ENCODE measurements at places on chromosomes 4 and X.

DNA sequence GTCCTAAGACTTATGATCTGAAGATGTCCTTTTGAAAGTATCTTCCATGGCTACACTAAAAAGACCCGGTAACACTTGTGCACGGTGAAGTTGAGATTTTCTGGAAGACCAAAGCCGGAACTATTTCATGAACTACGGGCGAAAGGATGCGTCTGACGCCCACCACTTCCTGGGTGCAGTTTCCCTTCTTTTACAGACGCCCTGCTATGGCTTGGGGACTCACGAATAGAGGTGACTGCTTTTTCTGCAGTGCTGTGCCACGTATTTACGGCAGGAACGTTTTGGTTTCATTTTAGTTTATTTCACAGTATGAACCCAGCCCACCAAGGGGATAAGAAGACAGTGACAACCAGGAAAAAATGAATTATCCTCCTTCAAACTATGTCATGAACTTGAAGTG lies 180.4 kb downstream of the AFAP1 start:
- DNase-seq, result peak; percentile 29

- no peak for DNase-seq
Measured at GRCh38 chr4:8329560-8329858, 60.0 kb downstream of the HTRA3 start.

DNA sequence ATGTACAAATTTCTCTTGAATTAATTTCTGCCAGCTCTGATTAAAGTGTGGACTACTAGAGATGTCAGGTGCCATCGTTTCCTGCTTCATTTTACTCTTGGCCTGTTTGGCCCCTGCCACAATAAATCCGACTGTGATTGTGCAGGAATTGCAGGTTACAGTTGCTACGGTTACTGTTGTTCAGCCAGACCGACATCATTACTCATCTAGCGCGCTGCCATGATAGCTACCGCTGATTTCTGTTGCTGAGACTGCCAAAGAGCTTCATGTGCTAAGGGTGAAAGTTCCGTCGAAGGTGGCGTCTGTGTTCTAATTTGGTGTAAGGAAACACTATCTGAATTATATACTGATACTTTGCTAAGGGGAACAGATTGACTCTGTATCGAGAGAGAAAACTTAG lies 22.1 kb downstream of the SLIT2 start:
- no peak for DNase-seq

- no peak for DNase-seq
Measured at GRCh38 chrX:33735182-33735581, 396.9 kb downstream of the FAM47A start.

DNA sequence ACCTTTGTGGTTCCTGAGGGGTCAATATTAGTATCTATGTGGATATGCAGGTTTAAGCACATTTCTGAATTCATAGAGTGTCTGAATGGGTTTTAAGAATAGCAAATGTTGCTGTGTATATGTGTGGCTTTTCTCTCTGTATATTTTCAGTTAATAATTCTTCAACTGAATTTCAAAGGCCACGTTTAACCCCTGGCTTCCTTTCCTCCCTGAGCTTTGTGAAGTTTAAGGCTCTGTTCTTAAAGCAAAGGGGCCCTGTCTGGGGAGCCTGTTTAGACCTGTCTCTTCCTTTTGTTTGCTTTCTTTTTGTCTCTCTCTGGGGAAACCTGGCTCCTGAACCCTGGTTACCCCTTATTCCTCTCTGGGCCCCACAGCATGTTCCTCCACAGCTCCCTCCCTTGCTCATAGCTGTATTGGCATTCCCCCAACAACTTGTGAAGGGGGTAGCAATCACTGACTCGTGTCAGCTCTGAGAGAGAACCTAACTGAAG lies 139.1 kb downstream of the COL4A6 start:
- no peak for DNase-seq

GRCh38 chr4:121656269-121656641 lies 40.5 kb downstream of the ANXA5 start:
- peak; percentile 49 for DNase-seq

DNA sequence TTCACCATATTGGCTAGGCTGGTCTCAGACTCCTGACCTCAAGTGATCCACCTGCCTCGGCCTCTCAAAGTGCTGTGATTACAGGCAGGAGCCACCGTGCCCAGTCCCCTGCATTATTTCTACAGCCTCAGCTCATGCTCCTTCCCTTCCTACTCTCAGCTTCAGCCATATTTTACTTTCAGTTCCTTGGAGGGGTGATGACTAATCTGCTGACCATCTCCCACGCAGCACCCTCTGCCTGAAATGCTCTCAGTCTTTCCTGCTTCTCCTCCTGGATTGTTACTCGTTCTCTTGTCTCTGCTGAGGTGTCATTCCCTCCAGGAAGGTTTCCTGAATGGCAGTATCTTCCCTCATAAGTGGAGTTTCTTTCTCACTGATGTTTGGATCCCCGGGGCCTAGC lies 63.3 kb downstream of the MOSPD2 start:
- peak; percentile 59 for DNase-seq

- DNase-seq, result no peak
Measured at GRCh38 chr4:186227221-186227620, at the start of gene KLKB1. Gene KLKB1, plus strand, starts transcription at chr4:186227507. Its CDS starts 689 bp downstream, at chr4:186228196.

DNA sequence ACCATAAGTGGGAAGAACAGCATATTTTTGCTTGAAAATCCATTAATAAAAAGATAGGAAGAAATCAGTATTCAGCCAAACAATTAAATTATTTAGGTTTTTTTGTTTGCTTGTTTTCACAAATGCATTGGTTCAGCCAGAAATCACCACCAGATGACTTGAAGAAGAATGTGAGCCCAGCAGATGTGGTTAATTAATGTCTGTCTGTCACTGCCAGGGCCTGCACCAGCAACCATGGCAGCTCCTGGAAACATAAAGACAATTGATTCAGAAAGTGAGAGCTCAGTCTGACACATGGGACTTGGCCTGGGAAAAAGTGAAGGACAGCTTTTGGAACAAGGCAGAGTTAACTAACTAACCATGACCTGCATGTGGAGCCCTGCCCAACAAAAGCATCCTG lies 74.0 kb downstream of the MAOB start:
- DNase-seq, result no peak

GRCh38 chr4:111263836-111264235 lies 641.0 kb upstream of the PITX2 start:
- no peak for DNase-seq

GRCh38 chr4:145960012-145960411 lies 21.4 kb upstream of the ZNF827 start:
- no peak for DNase-seq

DNA sequence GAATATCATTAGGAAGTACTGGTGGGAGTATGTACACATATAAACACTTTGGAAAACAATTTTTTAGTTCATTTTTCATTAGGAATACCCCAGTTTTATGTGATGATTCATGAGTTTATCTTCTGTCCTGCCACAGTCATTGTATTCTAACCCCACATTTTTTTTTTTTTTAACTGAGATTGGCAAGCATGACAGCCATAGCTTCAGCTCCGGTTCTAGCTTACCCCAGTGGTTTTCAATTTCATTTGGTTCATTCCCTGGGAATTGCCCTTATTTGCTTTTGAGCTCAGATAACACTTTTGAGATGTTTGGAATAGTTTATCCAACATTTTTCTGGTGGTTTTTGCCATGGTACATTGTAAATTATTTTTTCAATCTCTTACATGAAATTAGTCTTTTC lies 21.0 kb upstream of the FMR1 start:
- DNase-seq, result no peak

GRCh38 chr4:127634181-127634580 lies 1.4 kb downstream of the INTU start:
- no peak for DNase-seq

DNA sequence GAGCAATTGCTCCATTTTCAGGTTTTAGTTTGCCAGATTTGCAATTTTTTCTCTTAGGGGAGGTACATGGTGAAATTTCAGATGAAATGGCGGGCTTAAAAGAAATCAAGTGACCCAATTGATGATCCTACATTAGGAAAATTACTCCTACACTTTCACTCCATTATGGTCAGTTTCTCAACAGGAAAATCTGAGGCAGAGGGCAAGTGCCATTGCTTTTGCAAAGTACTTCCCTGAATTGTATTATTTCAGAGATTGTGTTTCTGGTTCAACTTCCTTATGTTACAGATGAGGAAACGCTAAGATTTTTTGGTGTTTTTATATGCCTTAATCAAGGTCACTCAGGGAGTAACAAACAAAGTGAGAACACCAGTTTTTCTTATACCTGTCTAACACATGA lies 302.2 kb downstream of the ARAP2 start:
- DNase-seq, result peak; percentile 3

DNA sequence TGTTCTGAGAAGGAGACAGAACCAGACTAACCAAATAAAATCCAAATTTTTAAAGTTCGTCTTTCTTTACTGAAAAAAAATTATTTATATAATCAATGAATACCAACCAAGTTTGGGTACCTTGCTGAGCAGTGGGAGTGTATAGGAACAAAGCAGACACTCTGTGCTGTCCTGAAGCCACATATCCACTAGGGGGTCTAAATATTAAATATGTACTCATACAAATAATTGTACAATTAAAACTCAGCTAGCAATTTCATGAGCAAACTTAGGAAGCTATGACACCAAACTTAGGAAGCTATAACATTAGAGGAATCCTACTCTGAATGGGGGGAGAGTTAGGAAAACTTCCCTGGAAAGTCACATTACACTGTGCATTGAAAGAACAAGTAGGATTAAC lies 582.0 kb upstream of the EPHA5 start:
- no peak for DNase-seq

- DNase-seq, result no peak
Measured at GRCh38 chr4:157674699-157675098, 454.2 kb downstream of the GRIA2 start.

DNA sequence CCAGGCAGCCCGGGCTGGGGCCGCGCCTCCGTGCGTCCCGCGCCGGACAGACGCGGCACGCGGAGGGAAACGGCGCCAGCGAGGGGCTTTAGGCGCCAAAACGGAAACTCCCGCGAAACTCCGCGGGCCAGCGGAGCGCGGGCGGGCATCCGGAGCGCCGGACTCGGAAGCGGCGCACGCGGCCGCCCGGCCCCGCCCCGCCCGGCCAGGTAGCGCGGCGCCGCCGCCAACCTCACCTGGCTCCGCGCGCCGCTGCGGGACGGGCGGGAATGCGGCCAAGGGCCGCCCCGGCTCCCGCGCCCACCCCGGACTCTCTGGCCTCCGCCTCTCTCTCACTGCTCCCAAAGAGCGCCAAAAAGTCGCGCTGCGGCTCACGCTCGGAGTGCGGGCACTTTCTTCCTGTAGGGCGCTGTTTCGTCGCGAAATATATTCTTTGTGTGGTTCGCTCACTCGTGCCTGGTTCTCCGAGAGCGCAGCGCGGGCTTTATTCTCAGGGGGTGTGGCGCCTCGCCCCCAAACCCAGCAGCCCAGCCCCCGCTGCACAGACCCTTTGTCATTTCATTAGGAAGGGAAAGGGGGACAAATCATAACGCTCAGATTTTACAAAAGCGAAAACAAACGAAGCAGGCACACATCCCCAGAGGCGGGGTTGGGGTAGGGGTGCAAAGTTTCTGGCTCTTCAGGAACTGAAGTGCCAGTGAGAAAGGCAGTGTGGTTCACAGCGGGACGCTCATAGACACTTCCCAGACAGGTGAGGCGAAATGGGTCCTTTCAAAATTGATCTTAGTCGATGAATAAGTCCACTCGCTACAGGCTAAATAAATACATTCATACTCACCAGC lies 961 bp upstream of the MBNL3 start:
- DNase-seq, result peak; percentile 5

DNA sequence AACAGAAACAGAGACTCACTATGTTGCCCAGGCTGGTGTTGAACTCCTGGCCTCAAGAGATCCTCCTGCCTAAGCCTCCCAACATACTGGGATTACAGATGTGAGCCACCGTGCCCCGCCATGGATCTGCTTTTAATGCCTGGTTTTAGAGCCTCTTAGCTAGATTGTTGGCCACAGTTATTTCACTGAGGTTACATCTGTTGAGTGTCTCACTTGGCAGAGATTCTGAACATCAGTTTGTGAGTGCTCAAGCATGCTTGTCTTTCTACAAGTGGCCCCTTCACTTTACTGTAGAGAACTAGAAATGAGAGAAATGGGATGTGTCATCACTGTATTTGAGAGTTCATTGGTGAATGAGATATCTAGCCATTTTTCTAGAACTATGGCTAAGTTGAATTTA lies 218.5 kb downstream of the APBB2 start:
- DNase-seq, result no peak

- no peak for DNase-seq
Measured at GRCh38 chr4:23373261-23373660, 516.6 kb downstream of the PPARGC1A start.

All from MV-4-11 (cell line).